Suprapubic skin (tissue), 4 donors: ENCODE measurements at places on chromosomes 16 and 17. TPM values are rescaled to one million over a fixed set of nuclear protein-coding genes. Genes with fewer than 3 reads are reported as not detected.

Gene CDT1
- total RNA-seq: 25.7 TPM

Gene ZFP3
- total RNA-seq: 5.7 TPM

Gene RHBDL3
- not detected for total RNA-seq

Gene GSDMA
- 26.7 TPM for total RNA-seq

Gene KRT32
- total RNA-seq: 18.0 TPM

Gene MFAP4
- 27.0 TPM for total RNA-seq

Gene TMIGD1
- total RNA-seq: not detected

Gene RPGRIP1L
- total RNA-seq: 2.9 TPM

Gene SLC35G6
- total RNA-seq: not detected

Gene TBC1D3B
- 28.3 TPM for total RNA-seq

Gene HOXB9
- total RNA-seq: not detected

Gene DHRS7C
- not detected for total RNA-seq

Gene NOXO1
- not detected for total RNA-seq

Gene GGT6
- total RNA-seq: 102 TPM

Gene HDAC5
- total RNA-seq: 135 TPM

Gene KCNJ16
- total RNA-seq: not detected
